Motor neuron (in vitro differentiated cells): ENCODE measurements at places on chromosomes 3 and 15.

- ATAC-seq, result peak; percentile 3
Observed at GRCh38 chr3:159238646-159239045, 436.8 kb downstream of the MFSD1 start.

DNA sequence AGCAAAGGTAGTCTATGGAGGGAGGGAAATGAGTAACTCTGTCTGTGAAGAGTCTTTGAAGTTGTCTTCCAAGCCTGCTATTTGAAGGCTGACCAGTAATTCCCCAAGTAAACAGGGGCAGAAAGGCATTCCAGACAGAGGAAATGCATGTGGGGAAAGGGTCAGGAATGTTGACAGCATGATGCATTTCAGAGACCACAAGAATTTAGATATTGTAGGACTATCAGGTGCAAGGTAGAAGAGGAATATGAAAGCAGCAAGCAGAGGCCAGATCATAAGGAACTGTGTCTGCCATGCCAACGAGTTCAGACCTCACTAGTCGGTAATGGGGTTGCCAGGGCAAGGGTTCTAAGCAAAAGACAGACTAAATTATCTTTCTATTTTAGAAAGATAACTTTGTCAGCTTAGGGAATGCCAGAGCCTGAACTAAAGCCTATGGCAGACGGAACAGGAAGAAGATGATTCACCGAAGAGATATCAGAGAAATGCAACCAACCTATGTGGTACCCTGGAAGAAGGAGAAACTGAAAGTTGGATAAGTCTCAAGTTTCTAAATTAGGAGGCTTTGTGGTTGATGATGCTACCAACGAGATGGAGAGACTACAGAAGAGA is 327.0 kb upstream of the RORA start:
- ATAC-seq, result no peak

- peak; percentile 80 for ATAC-seq
Observed at GRCh38 chr3:17645074-17645698, 97.2 kb downstream of the TBC1D5 start.

DNA sequence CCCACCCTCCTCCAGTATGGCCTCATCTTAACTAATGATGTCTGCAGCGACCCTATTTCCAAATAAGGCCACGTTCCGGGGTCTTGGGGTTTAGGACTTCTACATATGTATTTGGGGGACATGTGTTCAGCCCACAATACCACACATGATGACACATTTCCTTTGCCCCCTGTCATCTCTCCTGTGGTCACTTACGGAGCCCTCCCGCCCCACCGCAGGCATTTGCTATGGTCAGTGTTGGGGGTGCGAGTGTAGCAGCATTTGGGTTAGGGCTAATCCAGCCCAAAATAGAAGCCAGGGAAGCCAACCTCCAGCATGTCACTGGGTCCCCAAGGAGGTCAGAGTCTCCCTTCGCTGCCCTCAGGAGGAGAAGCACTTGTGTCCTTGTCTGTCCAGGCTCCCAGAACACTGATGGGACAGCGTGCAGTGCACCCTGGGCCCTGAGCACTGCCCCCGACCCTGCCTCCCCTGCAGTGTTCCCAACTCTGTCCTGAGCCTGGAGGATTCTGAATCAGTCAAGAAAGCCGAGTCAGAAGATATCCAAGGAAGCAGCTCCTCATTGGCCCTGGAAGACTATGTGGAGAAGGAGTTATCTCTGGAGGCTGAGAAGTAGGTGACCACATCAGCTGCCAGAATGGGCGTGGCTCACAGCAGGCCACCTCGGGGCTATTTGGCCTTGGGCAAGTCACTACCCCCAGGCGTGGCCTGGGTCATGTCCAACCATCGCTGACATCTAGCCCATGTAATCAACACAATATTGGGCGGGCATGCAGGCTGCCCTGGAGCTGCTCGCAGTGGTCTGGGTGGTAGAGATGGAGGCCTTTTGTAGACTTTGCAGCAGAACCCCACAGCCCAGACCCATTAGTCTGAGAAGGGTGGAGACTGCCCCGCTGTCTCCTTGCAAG is 46.9 kb upstream of the FGD5 start:
- ATAC-seq, result no peak

DNA sequence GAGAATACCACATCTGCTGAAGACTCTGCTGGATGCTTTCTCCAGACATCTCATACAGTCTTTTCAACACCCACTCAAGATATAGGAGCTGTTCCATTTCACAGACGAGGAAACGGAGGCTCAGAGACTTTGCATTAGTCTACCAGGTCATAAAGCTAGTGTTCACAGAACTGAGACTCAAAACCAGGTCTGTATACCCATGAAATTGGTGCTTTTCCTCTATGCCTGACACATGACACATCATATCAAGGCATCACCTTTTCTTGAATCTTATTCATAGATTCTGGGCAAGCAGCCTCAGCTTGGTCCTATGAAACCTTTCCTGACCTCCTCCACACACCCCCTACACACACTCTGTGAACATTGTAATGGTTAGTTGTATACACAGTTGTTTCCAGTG is 101.2 kb downstream of the LPP start:
- ATAC-seq, result no peak

- no peak for ATAC-seq
Observed at GRCh38 chr3:196920733-196921132, 21.6 kb downstream of the NCBP2 start.

GRCh38 chr15:57592836-57593420 is 1.2 kb downstream of the MYZAP start:
- no peak for ATAC-seq

DNA sequence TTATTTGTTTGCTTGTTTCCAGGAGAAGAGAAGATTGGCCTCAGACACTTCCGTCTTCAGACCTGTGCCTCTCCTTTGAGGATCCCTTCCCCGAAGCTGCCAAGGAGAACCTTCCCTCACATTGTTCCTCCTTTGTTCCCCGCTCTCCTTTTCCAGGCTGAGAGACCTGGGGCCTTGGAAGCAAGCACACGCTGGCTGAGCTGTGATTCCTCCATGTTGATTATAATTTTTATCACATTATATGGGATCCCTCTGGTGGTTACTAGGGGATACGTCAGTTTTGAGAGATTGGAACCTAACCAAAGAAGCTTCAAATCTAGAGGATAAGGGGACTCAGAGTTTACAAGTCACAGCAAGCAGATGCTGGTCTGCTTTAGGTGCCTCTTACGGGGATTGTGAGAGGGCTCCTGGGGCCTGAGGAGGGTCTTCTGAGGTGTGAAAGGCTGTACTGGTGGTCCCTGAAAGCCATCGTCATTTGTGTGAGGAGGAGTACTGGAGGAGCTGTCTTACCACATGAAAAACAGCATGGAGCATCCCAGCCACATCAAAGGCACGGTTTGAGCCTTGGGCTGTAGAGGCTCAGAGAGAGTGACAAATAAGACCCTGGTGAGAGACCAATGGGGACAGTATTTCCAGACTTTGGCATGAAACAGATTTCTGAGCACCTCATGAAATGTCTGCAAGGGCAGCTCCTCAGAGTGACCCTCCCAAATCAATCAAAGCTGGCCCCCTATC is 760.1 kb upstream of the CFAP20DC start:
- ATAC-seq, result peak; percentile 58
